ENCODE measurements at places on chromosomes 7 and 10.
A peak's percentile ranks its signal among the peaks of the same experiment; 100 is the strongest.

DNA sequence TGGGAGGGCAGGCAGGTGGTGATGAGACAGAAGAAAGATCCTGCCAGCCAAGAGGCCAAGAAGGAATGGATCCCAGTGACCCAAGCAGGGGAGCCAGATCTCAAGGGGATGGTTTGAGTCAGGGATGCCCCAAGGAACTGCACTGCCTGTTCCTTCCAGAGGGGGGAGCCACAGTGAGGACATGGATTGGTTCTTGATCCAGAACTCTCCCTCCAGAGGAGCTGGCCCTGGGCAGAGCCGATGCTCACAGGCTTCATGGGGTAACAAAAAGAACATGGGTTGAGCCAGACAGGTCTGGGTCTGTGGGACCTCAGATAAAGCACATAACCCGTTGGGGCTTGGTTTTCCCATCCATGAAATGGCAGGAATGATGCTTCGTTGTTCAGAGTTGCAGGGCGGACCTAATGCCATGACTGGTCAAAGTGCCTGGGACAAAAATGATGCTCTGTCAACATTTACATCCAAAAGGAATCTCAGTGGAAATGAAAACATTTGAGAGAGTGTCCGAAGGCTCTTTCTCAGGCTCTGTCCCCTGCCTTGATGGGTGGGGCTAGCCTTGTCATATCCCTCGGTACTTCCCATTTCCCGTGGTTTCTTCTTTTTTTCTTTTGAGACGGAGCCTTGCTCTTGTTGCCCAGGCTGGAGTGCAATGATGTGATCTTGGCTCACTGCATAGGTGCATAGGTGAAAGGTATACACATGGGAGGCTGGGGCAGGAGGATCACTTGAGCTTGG is 4.7 kb upstream of the DENND2A start:
- DNase-seq, result no peak

- no peak for DNase-seq
These were observed 30.4 kb downstream of the TMEM270 start for GRCh38 chr7:73891178-73891885.

DNA sequence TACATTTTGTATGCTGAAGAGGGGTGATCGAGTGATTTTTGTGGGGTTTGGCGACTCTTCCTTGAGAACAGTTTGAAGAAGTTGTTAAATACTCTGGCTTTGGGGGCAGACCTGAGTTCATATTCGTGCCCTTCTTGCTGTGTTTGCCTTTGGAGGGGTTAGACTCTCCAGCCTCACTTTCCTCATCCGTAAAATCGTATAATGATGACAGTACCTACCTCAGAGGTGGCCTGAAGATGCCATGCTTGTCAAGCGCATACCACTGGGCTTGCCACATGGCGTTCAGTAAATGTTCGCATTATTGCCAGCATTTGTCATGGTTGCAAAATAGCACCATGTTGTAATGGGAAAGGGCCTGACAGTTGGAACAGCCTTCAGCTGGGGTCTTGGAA is 1.3 kb downstream of the STK17A start:
- no peak for DNase-seq

GRCh38 chr10:77187376-77187999 is 450.1 kb downstream of the KCNMA1 start:
- DNase-seq, result no peak

DNA sequence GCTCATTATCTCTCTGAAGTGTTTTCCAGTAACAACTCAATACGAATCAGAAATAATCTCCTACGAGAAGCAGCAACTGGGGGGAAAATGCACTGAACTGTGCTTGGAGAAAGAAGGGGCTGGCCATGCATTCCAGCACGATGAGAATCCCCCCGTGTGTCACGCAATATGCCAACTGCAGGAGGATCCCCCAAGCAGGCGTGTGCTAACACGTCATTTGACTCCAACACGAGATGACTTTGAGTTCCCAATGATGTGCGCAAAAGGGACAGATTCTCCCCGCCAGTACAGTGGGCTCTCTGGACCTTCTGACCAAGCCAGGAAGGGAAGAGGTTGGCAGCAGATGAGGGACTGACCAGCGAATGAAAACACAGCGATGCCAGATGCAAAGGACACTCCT is 105.5 kb downstream of the KCNMA1 start:
- DNase-seq, result peak; percentile 65

GRCh38 chr7:103338864-103339263 is 5.7 kb downstream of the DNAJC2 start:
- DNase-seq, result no peak

DNA sequence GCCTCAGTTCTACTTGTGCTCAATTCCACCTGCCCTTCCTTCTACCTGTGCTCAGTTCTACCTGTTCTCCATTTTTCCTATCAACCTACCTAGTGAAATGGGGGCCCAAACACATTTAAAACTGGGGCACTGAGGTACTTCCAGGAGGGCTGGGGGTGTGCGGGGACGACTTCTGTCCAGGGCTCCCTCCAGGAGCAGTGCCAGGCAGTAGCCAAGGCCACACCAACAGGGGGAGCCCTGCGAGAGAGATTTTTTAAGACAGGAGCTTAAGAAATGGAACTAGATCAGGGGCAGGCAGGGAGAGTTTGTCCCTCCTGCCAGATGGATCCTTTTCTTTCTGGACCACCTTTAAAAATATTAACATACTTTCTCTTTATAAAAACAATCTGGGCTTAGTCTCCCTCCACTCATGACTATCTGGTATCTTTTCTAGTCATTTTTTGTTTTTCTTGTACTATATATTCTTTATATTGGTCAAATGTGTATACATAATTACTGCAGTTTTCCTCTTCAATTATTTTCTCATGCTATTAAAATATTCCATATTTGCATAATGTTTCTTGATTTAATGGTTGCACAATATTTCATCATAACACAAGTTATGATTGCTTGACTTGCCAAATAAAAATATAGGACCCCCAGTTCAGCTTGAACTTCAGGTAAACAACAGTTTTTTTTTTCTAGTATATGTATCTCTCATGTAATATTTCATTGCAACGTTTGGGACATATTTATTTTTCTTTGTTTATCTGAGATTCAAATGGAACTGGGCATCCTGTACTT is 47.3 kb upstream of the INSYN2A start:
- no peak for DNase-seq

GRCh38 chr10:79101560-79102497 is 33.1 kb downstream of the ZMIZ1 start:
- DNase-seq, result no peak

- no peak for DNase-seq
These were observed 923 bp downstream of the TRIL start for GRCh38 chr7:28957064-28957750.

- DNase-seq, result no peak
These were observed 115.1 kb upstream of the NPS start for GRCh38 chr10:127434006-127434405.

DNA sequence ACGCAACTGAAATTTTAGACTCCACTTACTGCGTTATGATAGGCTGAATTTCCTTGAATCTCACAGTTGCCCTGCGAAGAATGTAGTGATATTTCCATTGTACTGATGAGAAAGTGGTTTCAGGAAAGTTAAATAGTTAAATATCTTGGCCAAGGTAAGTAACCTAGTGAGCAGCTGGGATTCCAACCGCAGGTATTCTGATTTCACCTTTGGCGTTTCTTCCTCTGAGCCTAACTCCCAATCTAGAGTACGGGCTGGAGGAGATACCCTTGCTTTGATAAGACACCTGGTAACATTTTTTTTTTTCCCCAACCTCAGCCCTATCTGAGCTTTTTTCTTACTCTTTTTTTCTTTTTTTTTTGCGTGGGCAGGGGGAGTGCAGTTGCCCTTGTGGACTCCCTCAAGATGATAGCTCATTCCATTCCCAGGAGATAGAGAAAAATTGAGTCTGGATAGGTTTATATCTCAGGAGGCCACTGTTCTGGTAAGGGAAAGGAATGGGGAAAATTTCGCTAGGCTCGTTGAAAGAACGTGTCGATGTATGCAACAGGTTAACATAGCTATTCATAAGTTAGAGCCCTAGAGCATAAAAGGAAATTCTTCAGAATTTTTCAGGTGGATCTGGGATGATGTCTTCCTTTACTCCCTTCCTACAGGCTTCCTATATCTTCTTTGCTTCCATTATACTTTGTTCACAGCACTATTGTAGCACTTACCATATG is 3.1 kb upstream of the TAS2R38 start:
- no peak for DNase-seq

DNA sequence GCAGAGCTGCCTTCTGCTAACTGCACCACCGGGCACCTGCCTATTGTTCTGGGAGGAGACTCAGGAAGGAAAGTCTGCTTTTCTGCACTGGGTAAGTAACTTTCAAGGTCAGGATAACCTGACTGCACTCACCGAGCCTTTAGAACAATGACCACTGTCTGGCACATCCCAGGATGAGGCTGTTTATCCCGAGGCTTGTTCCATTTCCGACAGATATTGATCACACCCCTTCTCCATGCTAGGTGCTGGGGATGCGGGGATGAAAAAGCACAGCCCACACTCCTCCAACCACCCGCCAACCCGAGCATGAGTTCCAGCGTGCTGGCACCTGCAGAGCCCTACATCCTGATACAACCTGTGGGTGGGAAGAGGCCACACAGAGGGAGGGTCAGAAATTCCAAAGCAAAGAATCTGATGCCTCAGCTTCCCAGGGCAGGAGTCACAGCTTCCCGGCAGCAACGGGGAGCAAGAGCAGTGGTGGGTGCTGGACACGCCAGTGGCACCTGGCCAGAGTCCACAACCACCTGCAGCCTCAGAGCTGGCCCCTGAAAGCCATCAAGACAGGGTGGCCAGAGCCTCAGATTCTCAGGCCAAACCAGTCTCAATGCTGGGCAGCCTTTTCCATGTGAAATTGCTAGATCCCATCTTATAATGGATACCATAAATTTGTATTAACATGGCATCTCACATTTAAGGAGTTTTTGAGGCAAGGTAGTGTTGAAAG is 34.9 kb upstream of the CNPY1 start:
- no peak for DNase-seq

DNA sequence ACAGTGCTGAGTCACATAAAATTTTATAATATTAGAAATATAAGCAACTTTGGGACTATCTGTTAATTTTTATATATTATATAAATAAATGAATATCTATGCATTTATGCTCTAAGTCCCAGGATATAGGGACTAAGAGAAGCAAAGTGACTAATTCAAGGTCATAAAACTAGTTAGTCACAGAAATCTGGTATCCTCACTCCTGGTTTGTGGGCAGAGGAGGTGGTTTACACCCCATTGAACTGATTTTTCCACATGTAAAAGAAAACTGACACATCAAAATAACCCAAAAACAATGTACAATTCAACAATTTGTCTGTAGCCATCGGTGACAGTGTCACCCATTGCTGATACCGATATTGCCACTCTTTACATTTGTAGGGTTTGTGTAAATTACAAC is 3.0 kb downstream of the PCLO start:
- no peak for DNase-seq

DNA sequence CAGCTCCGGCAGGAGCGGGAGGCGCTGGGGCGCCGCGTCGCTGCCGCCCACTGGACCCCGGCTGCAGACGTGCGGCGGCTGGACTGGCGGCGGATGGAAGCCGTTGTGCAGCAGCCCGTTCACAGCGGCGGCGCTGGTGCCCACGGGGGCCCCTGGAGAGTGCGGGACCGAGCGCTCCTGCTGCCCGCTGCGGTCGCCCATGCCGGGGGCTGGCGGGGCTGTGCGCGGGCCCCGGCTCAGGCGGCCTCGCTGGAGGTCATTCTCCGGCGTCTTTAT is 413 bp downstream of the PANK1 start:
- no peak for DNase-seq

DNA sequence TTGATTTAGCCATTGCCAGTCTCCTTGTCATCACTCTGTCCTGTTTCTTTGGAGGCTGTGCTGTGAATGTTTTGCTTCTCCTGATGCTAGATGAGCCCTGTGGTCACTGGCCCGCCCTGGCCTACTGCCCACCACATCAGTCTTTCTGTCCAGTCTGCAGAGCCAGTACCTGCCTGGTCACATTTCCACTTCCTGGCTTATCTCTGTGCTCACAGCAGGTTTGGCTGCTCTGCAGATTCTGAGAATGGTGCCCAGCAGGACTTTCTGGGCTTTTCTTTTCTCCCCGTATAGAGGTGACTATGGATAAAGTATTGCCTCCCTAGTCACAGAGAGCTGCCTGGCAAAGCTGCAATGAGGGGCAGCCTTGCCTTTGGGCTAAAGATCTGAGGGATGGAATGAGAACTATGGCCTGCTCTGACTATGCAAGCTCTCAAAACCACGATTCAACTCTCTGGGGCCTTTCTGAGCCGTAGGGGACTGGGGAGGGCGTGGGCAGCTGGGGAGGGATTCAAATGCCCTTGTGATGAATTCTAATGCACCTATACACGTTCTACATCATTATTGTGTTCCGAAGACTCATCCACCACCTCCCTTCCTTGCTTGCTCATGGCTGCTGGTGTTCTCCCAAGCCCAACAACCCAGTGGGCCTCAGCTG is 410.4 kb upstream of the NPVF start:
- no peak for DNase-seq

GRCh38 chr10:29430101-29430500 is 141.2 kb downstream of the LYZL1 start:
- DNase-seq, result peak; percentile 41

GRCh38 chr10:76906256-76906655 is 731.4 kb downstream of the KCNMA1 start:
- no peak for DNase-seq

- no peak for DNase-seq
These were observed 1.9 kb downstream of the MAD1L1 start for GRCh38 chr7:2230882-2231281.

DNA sequence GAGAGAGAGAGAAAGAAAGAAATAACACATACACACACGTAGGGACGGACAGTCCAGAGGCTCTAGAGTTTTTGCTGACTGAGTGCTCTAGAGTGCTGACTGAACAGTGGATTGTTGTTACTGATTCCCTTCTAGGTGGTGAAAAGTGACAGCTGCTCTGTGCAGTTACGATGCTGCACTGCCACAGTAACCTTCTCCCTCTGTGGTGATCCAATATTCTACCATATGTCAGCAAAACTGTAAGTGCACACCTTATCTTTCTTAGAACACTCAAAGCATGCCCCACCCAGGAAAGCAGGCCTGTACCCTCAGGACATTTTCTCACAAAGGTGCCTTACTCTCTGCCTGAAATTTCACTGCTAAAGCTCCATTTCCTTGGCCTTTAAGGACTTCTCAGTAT is 1023.5 kb downstream of the TYW1 start:
- no peak for DNase-seq

GRCh38 chr10:86790394-86790793 is 34.0 kb downstream of the BMPR1A start:
- no peak for DNase-seq

- DNase-seq, result no peak
These were observed 20.8 kb upstream of the ZNF800 start for GRCh38 chr7:127413326-127413725.

All from fibroblast of skin of left biceps (primary cell).